ENCODE measurements at places on chromosomes 1 and 21. TPM values are rescaled to one million over a fixed set of nuclear protein-coding genes. Genes with fewer than 3 reads are reported as not detected.

The MFAP2 gene
- 10.2 TPM for total RNA-seq

The RGSL1 gene
- not detected for total RNA-seq

The PDE9A gene
- 2.9 TPM for total RNA-seq

The PROK1 gene
- total RNA-seq = 74.1 TPM

The LCE3E gene
- not detected for total RNA-seq

The KLHDC8A gene
- not detected for total RNA-seq

The VHLL gene
- not detected for total RNA-seq

The UMODL1 gene
- not detected for total RNA-seq

The NKAIN1 gene
- total RNA-seq = not detected

The ERICH3 gene
- total RNA-seq = not detected

The OR2T2 gene
- total RNA-seq = not detected

The DCDC2B gene
- total RNA-seq = not detected

The PCAT6 gene
- not detected for total RNA-seq

The CELA2A gene
- total RNA-seq = not detected

The CYP4X1 gene
- total RNA-seq = 6.5 TPM

The PTGS2 gene
- total RNA-seq = 17.5 TPM

The CASQ2 gene
- total RNA-seq = 1.9 TPM

The TDRD10 gene
- total RNA-seq = 6.4 TPM

The CNIH3 gene
- 1.9 TPM for total RNA-seq

The DAP3 gene
- total RNA-seq = 118 TPM

The PRELP gene
- 80.8 TPM for total RNA-seq

The TMPRSS15 gene
- not detected for total RNA-seq

The LDLRAD2 gene
- total RNA-seq = not detected

The OR2W3 gene
- not detected for total RNA-seq

The NR5A2 gene
- 19.1 TPM for total RNA-seq
